Head of caudate nucleus (tissue), 42 donors: ENCODE measurements at places on chromosomes 11 and 22.

- DNase-seq = no peak
Observed at GRCh38 chr11:128776069-128776423, 82.2 kb downstream of the FLI1 start.

DNA sequence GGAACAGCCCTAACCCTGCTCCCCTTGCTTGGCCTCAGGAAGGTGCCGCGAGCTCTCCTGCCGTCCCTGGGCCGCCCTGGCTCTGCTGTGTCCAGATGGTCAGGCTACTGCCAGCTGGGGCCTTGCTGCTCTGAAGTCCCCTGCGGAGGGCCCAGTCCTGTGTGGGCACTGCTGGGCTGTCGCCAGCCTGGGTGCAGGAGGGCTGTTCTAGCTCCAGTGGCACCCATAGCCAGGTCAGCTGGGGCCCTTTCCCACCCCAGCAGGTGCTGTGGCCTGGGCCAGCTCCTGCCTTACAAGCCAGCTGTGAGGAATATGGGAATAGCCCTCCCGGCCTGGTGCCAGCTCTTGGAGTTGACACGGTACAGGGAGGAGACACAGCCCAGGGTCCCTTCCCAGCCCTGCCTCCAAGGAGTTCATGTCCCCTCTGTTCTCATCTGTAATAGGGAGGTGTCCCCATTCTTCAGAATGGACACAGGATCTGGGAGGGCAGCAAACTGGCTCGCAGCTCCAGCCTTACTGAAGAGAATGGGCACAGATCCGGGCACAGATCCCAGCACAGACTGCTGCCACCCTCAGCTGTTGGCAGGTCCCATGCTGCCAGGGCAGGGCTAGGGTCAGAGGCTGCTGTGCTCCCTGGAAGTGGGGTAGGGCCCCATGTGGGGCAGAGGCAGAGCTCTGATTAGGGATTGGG is 3.9 kb downstream of the DERL3 start:
- DNase-seq = peak; percentile 79

- no peak for DNase-seq
Observed at GRCh38 chr22:49678842-49679170, 148.9 kb downstream of the BRD1 start.

GRCh38 chr11:11894486-11894885 is 52.7 kb downstream of the USP47 start:
- no peak for DNase-seq

GRCh38 chr11:2902784-2903671 is 17.5 kb upstream of the CDKN1C start:
- DNase-seq = no peak

DNA sequence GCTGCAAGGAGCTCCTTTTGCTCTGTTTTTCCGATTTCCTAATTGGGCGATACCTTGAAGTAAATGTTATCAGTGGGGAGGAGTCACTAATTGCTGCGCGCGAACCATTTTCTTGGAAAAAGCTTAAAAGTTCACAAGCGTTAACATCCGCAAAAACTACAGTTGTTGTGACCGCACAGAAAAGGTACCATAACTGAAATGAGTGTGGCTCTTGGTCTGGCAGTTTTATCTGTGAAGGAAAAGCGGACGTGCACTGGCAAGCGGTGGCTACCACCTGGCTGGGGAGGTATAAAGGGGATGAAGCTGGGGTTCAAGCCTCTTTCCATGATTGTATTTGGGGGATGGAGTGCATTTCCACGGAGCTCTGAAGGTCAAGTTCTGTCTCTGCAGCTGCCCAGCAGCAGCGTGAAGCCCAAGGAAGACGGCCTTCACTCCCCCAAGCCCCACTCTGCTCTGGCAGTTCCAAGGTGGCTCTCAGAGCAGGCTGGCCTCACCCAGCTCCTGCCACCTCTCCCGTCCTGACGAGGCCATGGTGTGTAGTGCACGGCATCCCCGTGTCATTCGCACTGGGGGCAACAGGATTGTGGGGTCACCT is 27.5 kb downstream of the MOV10L1 start:
- DNase-seq = no peak

DNA sequence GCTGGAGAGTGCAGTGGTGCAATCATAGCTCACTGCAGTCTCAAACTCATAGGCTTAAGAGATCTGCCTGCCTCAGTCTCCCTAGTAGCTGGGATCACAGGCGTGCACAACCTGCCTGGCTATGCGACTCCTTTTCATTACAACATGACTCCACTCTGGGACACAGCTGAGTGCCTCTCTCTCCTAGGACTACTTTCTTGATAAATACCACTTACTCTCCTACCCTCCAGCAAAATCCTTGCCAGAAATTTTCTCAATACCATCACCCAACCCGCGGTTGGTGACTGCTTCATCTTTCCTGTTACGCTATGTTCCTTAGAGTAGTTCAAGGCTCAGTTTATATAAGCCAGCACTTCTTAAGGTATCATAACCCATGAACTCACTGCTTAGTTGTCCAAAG is 26.9 kb downstream of the ARFGAP3 start:
- DNase-seq = no peak

DNA sequence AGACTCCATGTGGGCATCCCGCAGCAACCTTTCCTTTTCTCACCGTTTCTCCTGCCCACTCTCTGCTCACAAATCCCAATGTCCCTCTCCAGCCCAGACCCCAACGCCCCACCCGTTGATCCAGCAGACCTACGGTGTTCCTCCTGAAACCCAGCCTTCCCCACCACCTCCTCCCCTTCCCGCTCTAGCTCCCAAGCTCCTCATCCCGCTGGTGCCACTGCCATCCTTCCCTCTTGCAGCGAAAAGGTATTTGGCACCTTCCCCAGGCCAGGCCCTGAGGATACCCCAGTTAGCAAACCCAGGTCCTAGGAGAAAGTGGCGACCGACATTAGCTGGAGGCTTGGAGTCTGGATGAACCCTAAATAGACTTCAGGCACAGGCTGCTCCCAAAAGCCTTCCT is 84.0 kb upstream of the RTL6 start:
- DNase-seq = peak; percentile 2

GRCh38 chr11:30041171-30041570 is 24.3 kb upstream of the KCNA4 start:
- DNase-seq = no peak

DNA sequence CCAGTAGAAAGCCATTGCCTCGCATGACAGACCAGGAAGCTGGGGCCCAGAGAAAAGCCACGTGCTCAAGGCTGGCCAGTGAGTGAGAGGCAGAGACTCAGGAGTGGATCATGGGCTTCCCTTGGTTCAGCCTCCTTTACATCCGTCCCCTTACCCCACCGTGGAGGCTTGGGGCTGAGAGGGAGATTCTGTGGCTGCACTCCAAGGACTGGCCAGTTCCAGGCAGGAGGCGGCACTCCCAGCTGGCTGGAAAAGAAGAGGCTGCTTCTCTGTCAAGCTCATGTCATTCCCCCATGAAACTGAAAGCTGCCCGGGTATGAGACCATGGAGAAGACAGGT is 6.6 kb upstream of the ASCL2 start:
- peak; percentile 16 for DNase-seq

GRCh38 chr11:126654886-126655806 is 299.7 kb downstream of the ST3GAL4 start:
- peak; percentile 72 for DNase-seq

DNA sequence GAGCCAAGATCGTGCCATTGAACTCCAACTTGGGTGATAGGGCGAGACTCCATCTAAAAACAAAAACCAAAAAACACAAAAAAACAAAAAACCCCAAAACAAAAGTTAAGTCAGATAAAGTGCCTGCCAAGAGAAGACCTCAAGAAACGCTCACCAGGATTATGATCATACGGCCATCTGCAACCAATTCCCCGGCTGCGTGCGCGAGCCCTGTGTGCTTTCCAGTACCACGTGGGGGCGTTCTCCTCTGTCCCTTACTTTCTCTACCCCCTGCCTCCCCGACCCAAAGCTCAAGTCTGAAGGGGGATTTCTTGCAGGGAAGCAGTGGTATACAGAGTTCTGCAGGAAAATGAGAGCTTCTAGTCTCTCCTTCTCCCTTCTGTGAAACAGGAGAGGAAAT is 10.5 kb upstream of the RPS19BP1 start:
- DNase-seq = no peak

GRCh38 chr11:8867035-8867434 is 44.0 kb upstream of the AKIP1 start:
- DNase-seq = no peak

DNA sequence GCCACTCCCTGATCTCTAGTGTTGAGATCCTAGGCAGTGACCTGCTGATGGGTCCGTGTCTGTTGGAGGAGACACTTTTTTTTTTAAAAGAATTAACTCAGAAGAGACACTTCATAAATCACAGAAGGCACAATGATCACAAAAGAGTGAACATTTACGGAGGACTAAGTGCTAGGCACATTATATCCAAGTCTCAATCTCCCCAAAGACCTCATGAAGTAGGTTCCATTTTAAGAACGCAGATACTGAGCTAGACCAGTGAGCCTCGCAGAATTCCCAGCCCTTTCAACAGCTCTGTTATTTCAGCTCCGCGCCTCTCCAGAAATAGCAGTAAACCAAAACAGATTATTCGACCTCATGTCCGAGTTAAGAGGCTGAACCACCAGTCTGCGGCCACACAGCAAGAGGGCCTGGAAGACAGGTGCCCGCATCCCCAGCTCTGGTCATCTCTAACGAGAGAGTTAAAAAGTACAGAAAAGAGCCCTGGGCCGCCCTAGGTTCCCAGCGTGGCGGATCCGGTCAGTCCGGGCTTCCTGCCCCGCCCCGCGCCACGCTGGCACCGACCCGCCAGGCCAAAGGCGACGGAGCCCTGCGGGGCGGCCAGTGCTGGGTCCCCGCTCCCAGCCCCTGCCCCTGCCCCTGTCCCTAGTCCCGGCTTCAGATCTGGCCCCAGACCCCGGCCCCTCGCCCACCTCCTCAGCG is 612 bp downstream of the XBP1 start:
- peak; percentile 46 for DNase-seq

GRCh38 chr11:75338516-75339208 is 12.8 kb downstream of the ARRB1 start:
- DNase-seq = no peak

GRCh38 chr11:107598225-107599139 is 7.5 kb downstream of the ELMOD1 start:
- no peak for DNase-seq

DNA sequence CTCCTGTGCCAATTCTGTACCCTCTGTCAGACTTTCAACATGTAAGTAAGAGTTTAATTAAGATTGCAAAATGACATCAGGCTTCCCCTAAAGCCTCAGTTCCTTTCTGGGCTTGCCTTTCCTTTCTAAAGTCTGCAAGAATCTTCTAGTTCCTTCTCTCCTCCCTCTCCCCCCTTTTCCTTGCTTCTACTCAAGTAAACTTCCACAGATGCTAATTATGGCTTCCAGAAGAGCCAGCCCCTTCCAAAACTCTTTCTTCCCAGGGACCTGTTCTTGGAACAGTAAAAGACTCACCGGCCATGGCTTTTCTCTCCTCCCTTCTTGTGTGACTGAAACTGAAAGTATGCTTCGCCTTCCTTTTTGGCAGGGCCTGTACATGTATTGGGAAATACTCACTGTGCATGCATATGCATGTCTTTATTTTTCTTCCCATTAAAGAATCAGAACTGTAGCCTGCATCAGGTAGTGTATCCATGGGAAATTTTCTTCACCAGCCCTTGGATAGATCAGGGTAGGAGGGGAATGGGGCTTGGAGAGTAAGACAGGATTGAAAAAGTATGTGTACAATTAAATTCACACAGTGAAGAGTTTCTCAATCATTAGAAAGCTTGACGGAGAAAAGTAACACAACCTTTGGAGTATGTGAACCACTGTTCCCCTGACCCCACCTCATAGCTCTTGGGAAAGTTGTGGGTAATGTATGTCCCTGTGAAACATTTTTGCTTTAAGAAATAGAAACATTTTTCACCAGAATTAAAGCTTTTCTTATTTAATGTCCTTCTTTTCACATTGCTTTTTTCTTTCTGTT is at the start of gene CASP1:
TSS of gene CASP1 (minus strand) at position 332 of the 808 bp plus-strand sequence. CDS start at position 301, 31 bp downstream.
- DNase-seq = no peak

DNA sequence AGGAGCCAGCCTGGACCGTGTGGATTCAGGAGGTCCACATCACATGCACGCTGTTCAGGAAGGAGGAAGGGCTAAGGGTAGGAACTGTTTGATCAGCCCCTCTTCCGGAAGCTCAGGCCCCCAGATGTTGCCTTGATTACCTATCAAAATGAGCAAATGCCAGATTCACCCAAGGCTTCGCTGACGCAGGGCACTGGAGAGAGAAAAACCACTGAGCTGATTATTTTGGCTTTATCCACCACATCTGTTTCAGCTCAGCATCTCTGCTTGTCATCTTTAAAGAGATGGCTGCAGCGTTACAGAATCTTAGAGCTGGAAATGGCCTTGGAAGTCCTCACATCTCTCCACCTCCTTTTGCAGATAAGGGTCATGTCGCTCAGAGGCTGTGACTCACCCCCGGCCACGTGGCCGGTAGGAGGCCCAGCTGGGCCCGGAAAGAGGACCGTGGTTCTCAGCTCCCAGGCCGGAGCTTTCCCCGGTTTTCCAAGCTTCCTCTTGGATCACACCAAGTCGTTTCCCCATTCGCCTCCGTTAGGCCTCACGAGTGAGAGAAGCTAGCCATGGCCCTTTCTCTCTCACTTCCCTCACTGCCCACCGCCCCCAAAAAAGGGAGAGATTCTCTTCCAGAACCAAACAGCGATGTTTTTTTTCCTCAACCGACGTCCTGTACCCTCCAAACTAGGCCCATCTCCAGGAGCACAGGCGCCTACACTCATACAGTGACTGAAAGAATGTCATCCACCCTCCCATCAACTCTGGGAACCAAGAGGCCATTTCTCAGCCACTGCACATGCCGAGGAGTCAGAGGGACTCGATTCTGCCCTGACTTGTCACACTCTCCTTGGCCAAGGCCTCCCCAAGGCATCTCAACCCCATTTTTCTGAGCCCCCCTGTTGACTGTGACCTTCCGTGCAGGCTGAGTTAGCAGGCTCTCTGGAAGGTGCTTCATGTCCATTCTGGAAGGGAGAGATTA is 37.6 kb downstream of the LIF start:
- no peak for DNase-seq

DNA sequence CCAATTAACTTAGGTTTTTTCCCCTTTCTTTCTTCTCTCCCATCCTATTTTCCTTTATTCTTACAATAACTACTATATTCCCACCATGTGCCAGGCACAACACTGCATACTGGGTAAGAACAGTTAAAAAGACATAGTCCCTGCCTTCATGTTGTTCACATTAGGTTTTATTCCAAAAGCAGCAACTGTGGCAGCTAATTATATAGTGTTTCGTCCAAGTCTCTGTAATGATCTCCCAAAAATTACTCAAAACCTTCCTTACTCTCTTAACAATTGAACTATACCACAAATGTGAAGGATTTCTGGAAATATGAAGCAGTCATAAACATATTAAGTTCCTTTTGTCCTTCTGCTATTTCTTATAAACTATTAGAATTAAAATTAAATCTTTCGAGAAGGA is 184.1 kb upstream of the C11orf58 start:
- DNase-seq = no peak

GRCh38 chr11:131137046-131137445 is 220.8 kb upstream of the SNX19 start:
- DNase-seq = no peak

- no peak for DNase-seq
Observed at GRCh38 chr11:111922803-111923202, 4.1 kb downstream of the C11orf52 start.
